ENCODE measurements at places on chromosomes 16 and 17.
A peak's percentile ranks its signal among the peaks of the same experiment; 100 is the strongest.

GRCh38 chr17:70654706-70655105 lies 485.4 kb downstream of the KCNJ2 start:
- H3K27ac ChIP-seq, result no peak overlapping the region
- no peaks in the 10 kb centered on the region for H3K4me1 ChIP-seq
- H3K4me3 ChIP-seq, result no peak overlapping the region
- no peaks in the 10 kb centered on the region for H3K27me3 ChIP-seq
- DNase-seq, result no peak

DNA sequence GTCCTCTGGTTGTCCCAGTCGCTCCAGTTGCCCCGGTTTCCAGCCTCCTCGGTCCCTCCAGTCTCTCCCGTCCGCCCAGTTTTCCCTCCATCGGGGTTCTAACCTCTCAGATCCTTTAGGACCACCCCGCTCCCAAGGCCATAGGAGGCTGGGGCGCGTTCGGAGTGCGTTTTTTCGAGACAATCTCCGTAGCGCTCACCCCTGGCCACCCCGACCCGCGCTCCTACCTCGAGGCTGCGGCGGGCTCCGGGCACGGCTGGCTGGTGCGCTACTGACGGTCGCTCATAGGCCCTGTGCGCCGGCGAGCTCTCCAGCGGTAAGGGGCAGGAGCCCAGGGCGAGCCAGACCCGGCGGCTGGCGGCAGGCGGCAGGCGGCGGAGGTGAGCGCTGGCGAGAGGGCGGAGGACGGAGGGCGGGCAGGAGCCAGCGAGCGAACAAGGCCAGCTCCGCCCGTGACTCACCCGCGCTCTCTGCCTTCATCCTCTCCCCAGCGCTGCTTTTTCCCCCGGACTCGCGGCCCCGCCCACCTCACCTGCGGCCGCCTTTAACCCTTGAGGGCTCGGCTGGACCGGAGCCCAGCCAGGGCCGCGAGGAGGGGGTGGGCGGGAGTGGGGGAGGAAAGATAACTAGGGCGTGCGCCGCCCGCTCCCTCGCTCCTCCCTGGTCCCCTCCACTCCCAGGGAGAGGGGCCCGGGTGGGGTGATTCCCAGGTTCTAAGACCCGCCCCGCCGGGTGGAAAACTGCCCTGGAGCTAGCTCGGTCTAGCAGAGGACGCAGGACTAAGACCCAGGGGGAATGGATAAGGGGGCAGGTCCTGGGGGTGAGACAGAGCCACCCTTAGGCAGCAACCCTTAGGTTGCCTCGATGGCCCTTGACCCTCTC lies at the start of gene SP6:
SP6 (minus strand) TSS at position 472 of the 882 bp plus-strand sequence. CDS start 2,734 bp downstream, outside the sequence.
- no peak for DNase-seq
- peak within 1 kb of the TSS; percentile 14 for H3K4me3 ChIP-seq
- peaks cover 92% of the 10 kb centered on the region for H3K27me3 ChIP-seq
- no peak within 1 kb of the TSS for H3K27ac ChIP-seq
- H3K4me1 ChIP-seq, result peaks cover 37% of the 10 kb centered on the region

DNA sequence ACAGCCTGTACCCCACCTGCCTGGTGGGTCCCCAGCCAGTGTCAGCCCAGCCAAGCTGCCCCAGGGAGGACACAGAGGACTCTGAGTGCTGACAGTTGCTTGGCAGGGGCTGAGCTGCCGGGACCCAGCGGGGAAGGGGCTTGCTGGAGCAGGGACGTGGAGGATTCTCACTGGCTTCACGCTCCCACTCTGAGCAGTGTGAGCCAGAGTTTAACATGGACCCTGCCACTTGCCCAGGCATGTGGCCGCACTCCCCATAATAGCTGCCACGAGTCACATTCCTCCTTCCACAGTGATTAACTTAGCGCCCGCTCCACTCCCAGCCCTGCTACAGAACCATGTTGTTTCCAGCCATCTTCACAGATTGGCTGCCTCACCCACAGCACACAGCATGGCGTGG lies 31.2 kb downstream of the SREBF1 start:
- peaks cover 4% of the 10 kb centered on the region for H3K4me1 ChIP-seq
- no peak for DNase-seq
- peaks cover 35% of the 10 kb centered on the region for H3K36me3 ChIP-seq

GRCh38 chr17:44733753-44734152 lies 25.0 kb upstream of the ADAM11 start:
- DNase-seq, result no peak
- no peak overlapping the region for H3K27ac ChIP-seq
- H3K4me1 ChIP-seq, result no peaks in the 10 kb centered on the region
- H3K36me3 ChIP-seq, result peaks cover 45% of the 10 kb centered on the region
- H3K27me3 ChIP-seq, result no peaks in the 10 kb centered on the region
- no peak overlapping the region for H3K4me3 ChIP-seq

DNA sequence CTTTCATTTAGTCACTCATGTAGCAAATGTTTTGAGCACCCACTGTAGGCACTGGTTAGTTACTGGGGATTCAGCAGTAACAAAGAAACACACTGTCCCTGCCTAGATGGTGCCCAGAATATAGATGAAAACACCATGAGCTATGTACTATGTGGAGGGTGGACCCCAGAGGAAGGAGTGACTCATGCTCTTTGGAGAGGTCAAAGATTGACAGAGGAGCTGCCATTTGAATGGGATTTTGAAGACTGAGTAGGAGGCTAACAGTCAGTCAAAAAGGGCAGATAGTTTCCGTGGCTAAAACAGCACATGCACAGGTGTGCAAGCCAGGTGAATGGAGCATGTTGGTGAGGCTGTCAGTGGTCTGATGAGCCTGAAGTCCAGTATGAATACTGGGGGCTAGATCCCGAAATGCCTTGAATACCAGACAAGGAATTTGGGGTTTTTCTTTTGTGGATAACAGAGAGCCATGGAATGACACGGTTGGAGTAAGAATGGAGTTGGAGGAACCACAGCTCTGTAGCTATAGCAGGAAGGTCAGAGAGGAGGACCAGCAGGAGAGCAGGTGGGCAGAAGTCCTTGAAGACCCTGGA lies 6.1 kb downstream of the IL21R start:
- no peak for DNase-seq
- peak overlapping the region; percentile 67 for H3K27ac ChIP-seq
- no peaks in the 10 kb centered on the region for H3K36me3 ChIP-seq
- peaks cover 51% of the 10 kb centered on the region for H3K4me1 ChIP-seq
- H3K4me3 ChIP-seq, result no peak overlapping the region

GRCh38 chr17:47894498-47895346 lies 1.3 kb upstream of the SP2 start:
- peaks cover 15% of the 10 kb centered on the region for H3K36me3 ChIP-seq
- peaks cover 15% of the 10 kb centered on the region for H3K4me1 ChIP-seq
- peak overlapping the region; percentile 66 for H3K4me3 ChIP-seq
- no peaks in the 10 kb centered on the region for H3K27me3 ChIP-seq
- peak overlapping the region; percentile 89 for H3K27ac ChIP-seq

DNA sequence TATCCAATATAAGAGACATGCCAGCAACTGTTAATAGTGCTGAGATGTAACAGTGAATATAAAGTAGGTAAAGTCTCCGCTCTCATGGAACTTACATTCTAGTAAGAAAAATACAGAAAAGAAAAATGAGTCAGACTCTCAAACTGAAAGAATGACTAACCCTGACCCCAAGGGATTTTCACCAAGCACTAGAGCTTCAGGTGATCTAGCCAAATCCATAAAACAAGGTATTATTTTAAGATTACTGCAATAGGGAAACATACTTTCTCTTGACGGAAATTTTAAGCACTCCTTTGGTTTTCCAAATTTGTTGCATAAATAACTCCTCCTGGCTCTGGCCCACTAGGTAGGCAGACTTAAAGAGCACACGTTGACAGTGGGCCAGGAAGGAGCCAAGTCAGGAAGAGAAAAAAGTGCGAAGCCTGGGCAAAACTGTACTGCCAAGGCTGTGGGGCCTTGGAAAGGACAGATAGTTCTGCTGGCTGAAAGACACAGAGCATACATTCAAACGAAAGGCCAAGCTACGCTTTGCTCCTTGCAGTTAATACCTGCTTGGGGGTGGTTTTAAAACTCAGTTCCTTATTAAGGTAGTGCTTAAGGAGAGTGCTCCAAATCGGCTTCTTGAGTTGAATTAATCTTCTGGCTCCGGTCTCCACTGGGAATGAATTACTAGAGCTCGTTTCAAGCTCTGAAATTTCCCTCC lies 1.4 kb downstream of the GOT2 start:
- H3K27me3 ChIP-seq, result no peaks in the 10 kb centered on the region
- peaks cover 9% of the 10 kb centered on the region for H3K36me3 ChIP-seq
- H3K4me1 ChIP-seq, result peaks cover 8% of the 10 kb centered on the region
- H3K4me3 ChIP-seq, result peak overlapping the region; percentile 79

DNA sequence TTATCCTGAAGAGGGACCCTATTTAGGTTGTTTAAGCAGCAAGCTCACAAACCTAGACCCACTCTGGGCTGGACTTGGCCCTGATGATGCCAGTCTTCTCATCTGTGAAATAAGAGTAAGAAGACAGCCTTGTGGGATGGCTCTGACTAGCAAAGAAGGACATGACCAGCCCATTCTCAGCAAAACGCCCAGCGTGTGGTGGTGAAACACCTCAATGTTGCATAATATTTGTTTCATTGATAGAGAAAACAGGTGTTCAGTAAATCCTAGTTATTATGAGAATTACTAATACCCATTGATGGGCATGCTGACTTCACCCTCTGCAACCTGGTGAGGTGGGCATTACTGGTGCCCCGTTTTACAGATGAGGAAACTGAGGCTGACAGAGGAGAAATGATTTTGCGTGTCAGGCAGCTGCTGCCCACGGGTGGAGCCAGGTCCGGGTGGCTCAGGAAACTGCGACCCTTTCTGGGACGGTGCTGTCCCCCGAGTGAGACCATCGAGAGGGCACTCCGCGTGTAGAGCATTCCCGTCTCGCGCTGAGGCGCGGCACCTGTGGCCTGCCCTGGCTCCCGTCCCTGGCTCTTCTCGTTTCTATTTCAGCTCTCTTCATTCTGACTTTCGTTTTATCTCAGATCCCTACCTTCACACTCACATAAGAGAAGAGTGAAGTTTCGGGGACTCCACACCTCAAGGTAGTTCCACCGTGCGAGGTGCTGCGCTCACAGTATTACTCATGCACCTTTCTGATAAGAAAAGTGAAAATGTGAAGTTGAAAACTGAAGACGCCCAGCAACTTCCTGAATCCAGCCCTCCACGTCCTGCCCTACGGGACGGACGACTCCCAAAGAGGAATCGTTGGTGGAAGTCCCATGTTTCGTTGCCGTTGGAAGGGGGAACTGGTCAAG lies 48.5 kb downstream of the IRF8 start:
- no peak for DNase-seq
- no peak overlapping the region for H3K4me3 ChIP-seq
- no peak overlapping the region for H3K27ac ChIP-seq
- H3K27me3 ChIP-seq, result peaks cover 44% of the 10 kb centered on the region
- H3K4me1 ChIP-seq, result peaks cover 2% of the 10 kb centered on the region

GRCh38 chr17:34757106-34757505 lies 177.7 kb downstream of the TMEM132E start:
- DNase-seq, result no peak
- no peaks in the 10 kb centered on the region for H3K27me3 ChIP-seq
- H3K27ac ChIP-seq, result no peak overlapping the region
- no peaks in the 10 kb centered on the region for H3K4me1 ChIP-seq

DNA sequence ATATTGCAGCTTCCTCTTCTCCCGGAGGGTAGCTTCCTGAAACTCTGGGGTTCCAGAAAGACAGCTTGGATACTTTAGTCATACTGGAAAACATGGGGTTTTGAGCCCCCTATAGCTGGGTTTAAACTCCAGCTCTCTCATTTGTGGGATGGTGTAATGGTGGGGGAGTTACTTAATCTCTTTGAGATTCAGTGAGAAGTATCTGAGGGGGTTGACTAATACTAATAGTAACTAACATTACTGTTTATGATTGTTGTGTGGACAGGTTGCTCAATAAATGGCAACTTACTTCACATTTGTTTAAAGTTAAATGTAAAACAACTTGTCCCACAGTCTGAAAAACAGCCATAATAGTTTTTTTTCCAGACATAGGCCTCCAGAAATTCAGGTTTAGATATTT lies 5.1 kb upstream of the SUZ12 start:
- H3K36me3 ChIP-seq, result no peaks in the 10 kb centered on the region
- DNase-seq, result no peak
- no peaks in the 10 kb centered on the region for H3K27me3 ChIP-seq
- no peak overlapping the region for H3K4me3 ChIP-seq
- H3K27ac ChIP-seq, result no peak overlapping the region

DNA sequence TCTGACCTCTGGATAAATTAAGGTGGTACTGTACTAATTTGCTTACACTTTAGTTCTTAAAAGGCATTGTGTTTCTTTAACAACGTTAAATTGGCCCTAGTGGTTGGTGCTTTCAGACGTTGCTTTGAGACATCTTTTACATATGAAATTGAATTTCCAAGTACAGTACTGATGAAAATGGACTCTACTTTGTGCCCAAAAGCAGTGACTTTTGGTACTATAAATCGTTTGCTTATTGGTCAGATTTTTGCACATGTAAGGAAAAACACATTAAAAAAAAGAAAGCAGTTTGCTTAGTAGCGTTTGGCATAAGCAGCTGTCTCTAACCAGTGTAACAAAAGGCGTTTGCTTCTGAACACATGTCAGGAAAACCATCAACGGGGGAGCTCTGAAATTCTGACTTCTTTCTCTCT lies 139.6 kb downstream of the CDK5R1 start:
- no peaks in the 10 kb centered on the region for H3K4me1 ChIP-seq
- no peak overlapping the region for H3K27ac ChIP-seq
- DNase-seq, result no peak
- H3K4me3 ChIP-seq, result no peak overlapping the region

DNA sequence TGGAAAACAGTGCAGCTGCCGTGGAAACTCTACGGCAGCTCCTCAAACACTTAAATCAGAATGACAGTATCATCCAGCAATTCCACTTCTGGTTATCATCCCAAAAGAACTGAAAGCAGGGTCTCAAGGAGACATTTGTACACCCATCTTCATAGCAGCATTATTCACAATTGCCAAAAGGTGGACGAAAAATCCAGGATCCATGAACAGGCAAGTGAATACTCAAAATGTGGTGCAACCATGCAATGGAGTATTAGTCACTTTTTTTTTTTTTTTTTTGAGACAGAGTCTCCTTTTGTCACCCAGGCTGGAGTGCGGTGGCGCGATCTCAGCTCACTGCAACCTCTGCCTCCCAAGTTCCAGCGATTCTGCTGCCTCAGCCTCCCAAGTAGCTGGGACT lies 10.6 kb upstream of the AATK start:
- H3K27me3 ChIP-seq, result no peaks in the 10 kb centered on the region
- no peaks in the 10 kb centered on the region for H3K4me1 ChIP-seq
- DNase-seq, result no peak
- H3K27ac ChIP-seq, result no peak overlapping the region
- no peaks in the 10 kb centered on the region for H3K36me3 ChIP-seq

GRCh38 chr16:48112600-48112999 lies 43.2 kb downstream of the ABCC12 start:
- no peaks in the 10 kb centered on the region for H3K36me3 ChIP-seq
- H3K4me1 ChIP-seq, result no peaks in the 10 kb centered on the region
- no peak overlapping the region for H3K4me3 ChIP-seq

GRCh38 chr16:81891736-81892364 lies 112.8 kb downstream of the PLCG2 start:
- H3K27me3 ChIP-seq, result no peaks in the 10 kb centered on the region
- H3K27ac ChIP-seq, result no peak overlapping the region
- no peaks in the 10 kb centered on the region for H3K4me1 ChIP-seq
- DNase-seq, result no peak

DNA sequence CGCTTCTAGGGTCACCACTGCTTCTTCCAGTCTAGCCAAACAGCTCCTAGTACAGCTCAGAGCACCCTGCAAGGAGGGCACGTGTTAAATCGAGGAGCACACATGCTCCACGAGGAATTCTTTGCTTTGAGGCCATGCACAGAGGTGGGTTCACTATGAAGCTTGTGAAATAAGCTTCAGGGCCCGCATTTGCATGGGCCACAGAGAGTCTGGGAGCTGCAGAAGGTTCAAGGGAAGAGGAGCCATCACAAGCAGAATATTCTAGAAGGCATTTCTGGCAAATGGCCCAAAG lies 55.3 kb downstream of the MYH13 start:
- H3K36me3 ChIP-seq, result no peaks in the 10 kb centered on the region
- no peak overlapping the region for H3K4me3 ChIP-seq
- no peak overlapping the region for H3K27ac ChIP-seq
- no peak for DNase-seq

Measured in thymus (tissue), 14 donors.